ENCODE measurements at places on chromosomes 6 and 20.

GRCh38 chr20:31537116-31537871 is 23.1 kb downstream of the HM13 start:
- no peak for DNase-seq

DNA sequence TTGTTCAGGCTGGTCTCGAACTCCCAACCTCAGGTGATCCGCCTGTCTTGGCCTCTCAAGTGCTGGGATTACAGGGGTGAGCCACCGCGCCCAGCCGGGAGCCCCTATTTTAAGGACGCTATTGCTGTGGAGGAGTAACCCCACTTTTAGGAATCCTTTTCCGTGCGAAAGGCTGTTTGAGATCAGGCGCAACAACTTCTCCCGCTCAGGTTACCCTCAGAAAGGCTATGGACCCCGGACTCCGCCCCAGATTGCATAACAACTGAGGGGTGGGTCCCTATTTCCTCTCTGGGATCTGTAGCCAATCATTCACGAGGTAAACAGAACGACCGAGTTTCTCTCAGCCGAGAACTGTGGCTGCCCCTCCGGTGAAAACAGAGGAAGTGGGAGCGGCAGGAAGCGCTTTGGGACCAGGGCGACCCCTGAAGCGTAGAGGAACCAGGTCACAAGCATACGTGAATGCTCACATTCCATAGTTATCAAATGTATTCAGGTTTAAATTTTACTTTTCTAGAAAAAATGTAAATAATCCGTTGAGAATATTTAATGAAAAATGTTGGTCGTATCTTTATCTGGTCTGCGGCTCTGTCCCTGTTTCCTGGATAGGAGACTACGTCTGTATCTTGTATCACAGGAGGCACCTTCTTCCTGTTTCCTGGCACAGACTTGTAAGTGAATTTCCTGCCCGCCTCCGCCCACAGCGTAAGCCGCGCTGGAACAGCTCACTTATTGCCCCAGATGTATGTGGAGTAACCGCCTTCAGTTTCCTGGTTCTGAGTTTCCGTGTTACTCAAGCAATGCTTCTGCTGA is 26.8 kb downstream of the HLA-E start:
- DNase-seq, result peak; percentile 87

GRCh38 chr20:49769048-49769581 is 43.5 kb upstream of the SLC9A8 start:
- DNase-seq, result no peak

- no peak for DNase-seq
These were observed 975.9 kb downstream of the KIF16B start for GRCh38 chr20:15597306-15597705.

DNA sequence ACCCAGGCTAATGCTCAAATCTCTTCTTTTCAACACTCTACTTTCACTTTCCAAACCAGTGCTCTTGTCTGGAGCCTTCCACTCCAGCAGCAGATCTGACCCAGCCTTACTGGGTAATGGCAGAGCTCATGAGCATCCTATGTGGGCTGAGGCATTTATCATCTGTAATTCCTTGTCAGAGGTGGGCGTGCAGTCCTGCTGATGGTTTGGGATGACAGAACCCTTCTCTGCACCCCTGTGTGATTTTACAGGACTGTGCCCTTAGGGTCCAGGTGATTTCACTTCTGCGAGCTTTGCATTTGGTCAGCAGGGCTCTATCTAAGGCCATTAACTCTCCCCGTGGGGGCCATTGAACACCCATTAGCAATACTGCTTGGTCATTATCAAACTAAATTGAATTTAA is 55.4 kb downstream of the LAMA4 start:
- no peak for DNase-seq

GRCh38 chr6:52972989-52973388 is 22.1 kb downstream of the GSTA4 start:
- no peak for DNase-seq
